ENCODE measurements at places on chromosomes 6 and 20.

DNA sequence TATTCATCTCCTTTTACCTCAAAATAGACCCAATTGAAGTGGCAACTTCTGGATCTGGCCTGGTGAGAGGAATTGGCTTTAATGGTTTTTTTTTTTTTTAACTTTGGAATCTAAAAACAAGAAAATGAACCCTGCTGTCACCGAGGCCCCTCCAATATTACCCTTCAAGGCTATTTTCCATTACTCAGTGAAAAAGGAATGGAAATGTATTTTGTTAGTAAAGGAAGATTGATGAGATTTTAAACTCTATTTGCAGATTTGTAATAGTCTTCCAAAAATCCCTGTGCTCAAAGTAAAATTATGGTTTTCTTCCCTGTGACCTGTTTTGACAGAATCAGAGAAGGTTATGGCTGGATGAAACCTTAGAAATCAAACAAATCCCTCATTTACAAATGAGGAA, 102.9 kb downstream of the TMEM170B start:
- no peak for DNase-seq

- peak; percentile 33 for DNase-seq
Measured at GRCh38 chr6:158024566-158025297, 43.1 kb downstream of the SYNJ2 start.

- DNase-seq, result no peak
Measured at GRCh38 chr6:84770521-84770920, 6.1 kb upstream of the TBX18 start.

DNA sequence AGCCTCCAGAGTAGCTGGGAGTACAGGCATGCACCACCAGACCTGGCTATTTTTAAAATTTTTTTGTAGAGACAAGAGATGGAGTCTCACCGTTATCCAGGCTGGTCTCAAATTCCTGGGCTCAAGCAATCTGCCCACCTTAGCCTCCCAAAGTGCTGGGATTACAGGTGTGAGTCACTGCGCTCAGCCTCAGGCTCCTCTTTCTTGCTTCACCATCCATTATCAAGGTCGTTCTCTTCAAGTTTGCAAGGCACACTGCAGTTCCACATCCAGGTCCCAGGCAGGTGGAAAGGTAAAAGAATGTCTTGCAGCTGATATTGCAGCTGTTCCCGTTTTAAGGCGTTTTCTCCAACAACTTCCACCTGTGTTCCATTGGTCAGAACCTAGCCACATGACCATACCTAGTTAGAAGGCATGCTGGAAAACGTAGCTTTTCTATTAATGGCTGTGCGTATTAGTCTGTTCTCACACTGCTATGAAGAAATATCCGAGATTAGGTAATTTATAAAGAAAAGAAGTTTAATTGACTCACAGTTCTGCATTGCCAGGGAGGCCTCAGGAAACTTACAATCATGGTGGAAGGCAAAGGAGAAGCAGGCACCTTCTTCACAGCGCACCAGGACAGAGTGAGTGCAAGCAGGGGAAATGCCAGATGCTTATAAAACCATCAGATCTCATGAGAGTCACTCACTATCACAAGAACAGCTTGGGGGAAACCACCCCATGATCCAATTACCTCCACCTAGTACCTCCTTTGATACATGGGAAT, 51.7 kb downstream of the PCNA start:
- DNase-seq, result no peak

DNA sequence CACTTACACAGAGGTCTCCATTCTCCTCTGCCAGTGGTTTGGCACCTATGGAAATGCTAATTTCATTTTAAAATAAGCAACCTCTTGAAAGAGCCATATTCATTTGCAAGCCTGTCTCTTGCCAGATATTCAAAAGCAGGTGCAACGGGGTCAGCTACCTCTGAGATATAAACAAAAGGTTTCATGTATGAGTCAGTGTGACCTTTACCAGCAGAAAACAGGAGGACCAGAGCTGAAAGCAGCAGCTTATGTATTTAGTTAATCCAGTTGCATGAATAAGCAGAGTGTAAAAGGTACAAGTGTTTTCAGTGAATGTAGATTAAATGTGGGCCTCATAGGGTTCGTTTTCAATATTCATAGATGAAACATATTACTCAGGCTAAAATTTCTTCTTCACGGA, 56.0 kb downstream of the TENT5A start:
- no peak for DNase-seq
